ENCODE measurements at places on chromosomes 5 and 9. TPM values are rescaled to one million over a fixed set of nuclear protein-coding genes. Genes with fewer than 3 reads are reported as not detected.

Gene POLK
- 21.4 TPM for total RNA-seq

Gene LCN1
- not detected for total RNA-seq

DNA sequence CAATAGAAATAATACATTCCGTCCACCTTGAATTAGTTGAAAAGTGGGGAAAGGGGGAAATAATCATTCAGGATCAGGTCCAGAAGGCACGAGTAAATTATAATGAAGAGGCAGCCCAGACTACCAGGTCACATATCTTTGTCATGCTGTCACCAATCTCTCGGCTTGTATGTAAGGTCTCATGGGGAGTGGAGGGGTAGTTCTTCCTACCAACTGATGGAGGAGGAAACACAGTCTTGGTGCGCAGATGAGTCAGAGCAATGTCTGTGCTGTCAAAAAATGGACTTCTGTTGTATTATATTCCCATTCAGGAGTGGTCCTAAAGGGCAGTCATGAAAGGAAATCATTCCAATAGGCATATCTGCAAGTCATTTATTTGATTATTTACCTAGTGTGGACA is 164.2 kb upstream of the PTGER4 start:
- no peak for DNase-seq

GRCh38 chr5:104987074-104987473 is 1424.5 kb upstream of the NUDT12 start:
- no peak for DNase-seq

DNA sequence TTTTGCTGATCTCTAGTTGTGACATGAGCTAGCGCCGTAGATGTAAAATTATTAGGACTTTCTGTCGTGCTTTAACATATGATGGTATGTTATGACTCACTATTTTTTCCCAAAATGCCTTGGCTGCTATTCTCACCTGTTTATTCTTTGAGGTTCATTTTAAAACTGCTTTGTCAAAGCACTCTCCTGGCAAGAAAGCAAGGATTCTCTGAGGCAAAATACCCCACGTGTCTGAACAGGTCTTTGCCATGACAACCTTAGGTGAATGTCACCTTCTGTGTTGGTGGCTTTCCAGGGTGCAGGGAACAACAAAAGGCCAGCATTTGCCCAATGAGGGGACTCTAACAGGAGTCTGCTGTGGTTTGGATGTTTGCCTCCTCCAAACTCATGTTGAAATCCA is 30.6 kb upstream of the COL5A1 start:
- no peak for DNase-seq

Measured in natural killer cell (primary cell).